A549 treated with CORT108297 at 1 μM for 4 hours (cell line): ENCODE measurements at places on chromosomes 3 and 15. TPM values are rescaled to one million over a fixed set of nuclear protein-coding genes. Genes with fewer than 3 reads are reported as not detected.

Gene GPR27
- total RNA-seq, result 2.7 to 3.6 TPM (median 3.1 TPM) in 5 replicates

Gene GOLGA8Q
- total RNA-seq, result 0.07 to 0.18 TPM in 2 of 5 replicates, not detected in the others

Gene RRP9
- 38.5 to 53.0 TPM (median 51.1 TPM) in 5 replicates for total RNA-seq

Gene GOLGA8S
- 0.13 to 0.18 TPM (median 0.16 TPM) in 5 replicates for total RNA-seq

Gene CHRNA5
- 32.6 to 37.8 TPM (median 34.6 TPM) in 5 replicates for total RNA-seq

Gene EAF2
- 1.5 to 2.9 TPM (median 2.3 TPM) in 5 replicates for total RNA-seq

Gene MASP1
- total RNA-seq, result 0.09 TPM in 1 of 5 replicates, not detected in the others

Gene PRKCD
- total RNA-seq, result 20.9 to 28.6 TPM (median 27.2 TPM) in 5 replicates

Gene ADCY5
- total RNA-seq, result 0.10 to 0.55 TPM (median 0.18 TPM) in 5 replicates

Gene GOLGA8G
- not detected in 5 replicates for total RNA-seq

Gene TRPC1
- total RNA-seq, result 5.2 to 9.4 TPM (median 8.2 TPM) in 5 replicates

Gene GOLGB1
- total RNA-seq, result 14.8 to 20.6 TPM (median 15.3 TPM) in 5 replicates

Gene C3orf80
- total RNA-seq, result 1.6 to 2.4 TPM (median 1.9 TPM) in 5 replicates

Gene SRGAP3
- 0.47 to 1.2 TPM (median 0.61 TPM) in 5 replicates for total RNA-seq

Gene STRIT1
- not detected in 5 replicates for total RNA-seq

Gene C2CD4B
- 0.07 to 0.24 TPM (median 0.11 TPM) in 4 of 5 replicates, not detected in the other for total RNA-seq

Gene MIX23
- 45.8 to 71.8 TPM (median 47.6 TPM) in 5 replicates for total RNA-seq

Gene C2CD4A
- total RNA-seq, result 0.05 to 0.11 TPM (median 0.07 TPM) in 5 replicates

Gene RARRES1
- total RNA-seq, result 8.8 to 12.3 TPM (median 9.2 TPM) in 5 replicates

Gene FGF12
- 0.51 to 0.69 TPM (median 0.60 TPM) in 5 replicates for total RNA-seq

Gene SLC38A3
- total RNA-seq, result 0.02 to 0.23 TPM (median 0.08 TPM) in 4 of 5 replicates, not detected in the other

Gene ANKUB1
- 0.06 TPM in 1 of 5 replicates, not detected in the others for total RNA-seq

Gene SCN5A
- total RNA-seq, result 0.33 to 2.1 TPM (median 0.93 TPM) in 5 replicates

Gene ISL2
- total RNA-seq, result 2.2 to 4.7 TPM (median 4.3 TPM) in 5 replicates

Gene LYZL4
- total RNA-seq, result not detected in 5 replicates

Gene SLC9C1
- total RNA-seq, result not detected in 5 replicates

Gene DCLK3
- total RNA-seq, result 0.01 TPM in 1 of 5 replicates, not detected in the others

Gene PPP2R3A
- total RNA-seq, result 1.8 to 3.3 TPM (median 2.7 TPM) in 5 replicates

Gene PAQR5
- total RNA-seq, result 88.0 to 119 TPM (median 115 TPM) in 5 replicates

Gene VGLL3
- total RNA-seq, result 4.2 to 11.5 TPM (median 6.8 TPM) in 5 replicates

Gene ZBED2
- 0.15 to 0.43 TPM (median 0.32 TPM) in 5 replicates for total RNA-seq

Gene RBMS3
- total RNA-seq, result 0.43 to 0.86 TPM (median 0.60 TPM) in 5 replicates

Gene IGF2BP2
- 8.6 to 11.4 TPM (median 11.2 TPM) in 5 replicates for total RNA-seq

Gene STX19
- total RNA-seq, result 0.08 to 0.09 TPM in 2 of 5 replicates, not detected in the others

Gene CLDN11
- total RNA-seq, result 0.13 to 0.31 TPM (median 0.17 TPM) in 5 replicates

Gene ISLR2
- 0.14 to 0.37 TPM (median 0.15 TPM) in 5 replicates for total RNA-seq

Gene TMEM40
- total RNA-seq, result 0.08 to 0.73 TPM (median 0.32 TPM) in 5 replicates

Gene PLA2G4E
- 0.02 TPM in 1 of 5 replicates, not detected in the others for total RNA-seq

Gene ADGRG7
- total RNA-seq, result not detected in 5 replicates

Gene NCEH1
- 27.7 to 38.0 TPM (median 33.3 TPM) in 5 replicates for total RNA-seq

Gene JMJD7
- total RNA-seq, result 2.7 to 4.2 TPM (median 3.7 TPM) in 5 replicates

Gene EPHB1
- total RNA-seq, result 0.02 to 0.09 TPM (median 0.06 TPM) in 4 of 5 replicates, not detected in the other

Gene ACKR2
- 0.05 to 0.13 TPM (median 0.07 TPM) in 3 of 5 replicates, not detected in the others for total RNA-seq

Gene AP2M1
- 307 to 325 TPM (median 321 TPM) in 5 replicates for total RNA-seq

Gene EPHB3
- total RNA-seq, result 0.29 to 0.50 TPM (median 0.30 TPM) in 5 replicates

Gene SH3BP5
- total RNA-seq, result 20.2 to 22.1 TPM (median 20.3 TPM) in 5 replicates

Gene NEK10
- total RNA-seq, result 0.76 to 1.1 TPM (median 0.91 TPM) in 5 replicates

Gene GOLGA8H
- total RNA-seq, result 1.8 to 3.1 TPM (median 2.9 TPM) in 5 replicates
